ENCODE measurements at places on chromosomes 11 and 22.

DNA sequence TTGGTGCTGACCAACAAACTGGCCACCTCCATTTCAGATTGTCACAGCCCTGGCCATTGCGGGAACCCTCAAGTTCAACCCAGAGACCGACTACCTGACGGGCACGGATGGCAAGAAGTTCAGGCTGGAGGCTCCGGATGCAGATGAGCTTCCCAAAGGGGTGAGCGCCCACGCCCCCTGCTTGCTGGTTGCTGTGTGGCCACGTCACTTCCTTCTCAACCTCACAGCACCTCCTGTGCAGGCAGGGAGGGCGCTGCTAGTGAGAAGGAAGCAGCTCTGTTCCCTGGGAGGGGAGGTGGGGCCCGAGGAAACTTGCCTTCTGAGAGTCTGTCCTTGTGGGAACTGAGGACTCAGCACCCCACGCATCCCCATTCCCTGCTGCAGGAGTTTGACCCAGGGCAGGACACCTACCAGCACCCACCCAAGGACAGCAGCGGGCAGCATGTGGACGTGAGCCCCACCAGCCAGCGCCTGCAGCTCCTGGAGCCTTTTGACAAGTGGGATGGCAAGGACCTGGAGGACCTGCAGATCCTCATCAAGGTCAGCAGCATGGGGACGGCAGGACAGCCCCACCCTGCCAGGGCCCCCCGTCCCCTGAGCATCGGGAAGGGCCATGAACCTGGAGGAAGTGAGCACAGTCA lies 19.3 kb downstream of the POLR3H start:
- DNase-seq = peak; percentile 31

DNA sequence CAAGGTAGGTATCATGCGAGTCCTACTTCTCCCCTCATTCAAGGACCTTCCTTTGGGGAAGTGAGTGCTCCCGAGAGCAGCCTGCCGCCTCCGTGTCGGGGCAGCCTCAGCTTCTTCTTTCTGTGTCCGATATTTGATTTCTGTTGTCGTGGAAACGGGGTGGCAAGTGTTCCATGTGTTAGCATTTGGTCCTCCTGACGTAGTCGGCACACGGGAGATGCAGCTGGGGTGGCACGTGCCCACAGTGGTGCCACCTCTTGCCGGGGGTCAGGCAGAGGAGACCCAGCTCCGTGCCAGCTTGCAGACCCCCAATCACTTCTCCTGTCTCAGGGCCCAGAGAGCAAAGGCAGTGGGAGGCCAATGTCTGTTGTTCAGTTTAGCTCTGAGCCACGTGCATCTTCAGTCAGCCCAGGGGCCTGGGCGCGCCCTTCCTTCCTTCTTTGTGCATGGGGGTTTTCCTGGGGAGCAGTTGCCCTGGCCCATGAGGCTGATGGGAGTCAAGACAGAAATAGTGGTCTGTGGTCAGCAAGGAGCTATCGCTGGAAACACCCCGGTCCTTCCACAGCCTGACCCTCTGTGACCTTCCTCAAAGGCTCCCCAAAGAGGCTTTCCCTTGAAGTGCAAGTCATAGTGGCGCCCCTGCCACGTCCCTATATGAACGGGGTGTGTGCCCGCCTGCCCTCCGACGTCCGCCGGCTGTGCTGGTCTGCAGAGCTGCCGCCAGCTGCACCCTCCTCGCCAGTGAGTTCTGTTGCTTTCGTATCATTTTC lies 44.5 kb downstream of the PARVB start:
- no peak for DNase-seq

DNA sequence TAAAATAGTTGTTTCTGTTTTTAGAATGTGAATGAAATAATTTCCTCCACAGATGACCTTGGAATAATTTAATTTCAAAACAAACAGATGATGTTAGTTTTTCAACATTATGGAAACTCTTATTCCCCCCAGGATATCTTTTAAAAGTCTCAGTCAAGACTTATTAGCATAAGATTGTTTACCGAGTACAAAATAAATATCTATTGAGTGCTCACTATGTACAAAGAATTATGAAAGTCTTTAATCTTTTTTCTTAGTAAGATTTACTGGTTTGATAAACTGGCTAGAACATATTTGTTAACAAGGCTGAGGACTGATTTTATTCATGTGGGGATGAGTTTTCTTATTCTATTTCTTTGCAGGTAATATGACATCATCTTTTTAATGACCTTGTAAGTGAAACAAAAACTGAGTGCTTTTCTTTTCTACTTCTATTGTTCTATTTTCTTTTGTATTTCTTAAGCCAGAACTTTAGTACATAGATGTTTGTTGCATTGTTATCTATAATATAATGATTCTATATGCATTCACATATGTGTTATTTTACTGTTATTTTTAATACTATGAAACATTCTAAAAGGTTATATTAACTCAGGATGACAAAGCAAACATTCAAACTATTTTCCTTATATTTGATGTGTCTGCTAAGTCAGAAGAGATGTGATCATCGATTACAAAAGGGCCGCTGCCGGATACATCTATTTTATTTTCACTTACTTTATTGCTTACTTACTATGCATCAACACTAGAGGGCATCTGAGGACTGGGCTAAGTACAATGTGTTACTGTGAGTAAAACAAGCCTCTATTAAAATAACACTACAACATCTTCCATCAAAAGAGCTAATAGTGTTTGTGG lies 111.0 kb upstream of the ARHGAP42 start:
- DNase-seq = no peak

DNA sequence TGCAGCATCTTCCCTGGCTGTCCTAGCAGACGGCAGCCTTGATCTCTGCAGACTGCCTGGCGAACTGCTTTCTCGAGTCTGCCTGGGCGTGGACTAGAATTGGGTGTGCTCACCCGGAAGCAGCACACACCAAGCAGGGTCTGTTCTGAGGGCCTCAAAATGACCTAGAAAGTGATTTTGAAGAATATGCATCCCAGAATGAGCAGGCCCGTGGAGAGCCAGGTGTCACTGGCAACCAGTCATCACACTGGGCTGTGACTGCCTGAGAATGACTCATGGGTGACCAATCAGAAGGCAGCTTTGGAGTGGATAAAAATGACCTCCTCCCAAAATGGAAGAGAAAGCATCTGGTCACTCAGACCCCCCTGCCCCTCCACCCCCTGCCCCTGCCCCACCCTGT lies 114.9 kb upstream of the NECTIN1 start:
- DNase-seq = no peak

DNA sequence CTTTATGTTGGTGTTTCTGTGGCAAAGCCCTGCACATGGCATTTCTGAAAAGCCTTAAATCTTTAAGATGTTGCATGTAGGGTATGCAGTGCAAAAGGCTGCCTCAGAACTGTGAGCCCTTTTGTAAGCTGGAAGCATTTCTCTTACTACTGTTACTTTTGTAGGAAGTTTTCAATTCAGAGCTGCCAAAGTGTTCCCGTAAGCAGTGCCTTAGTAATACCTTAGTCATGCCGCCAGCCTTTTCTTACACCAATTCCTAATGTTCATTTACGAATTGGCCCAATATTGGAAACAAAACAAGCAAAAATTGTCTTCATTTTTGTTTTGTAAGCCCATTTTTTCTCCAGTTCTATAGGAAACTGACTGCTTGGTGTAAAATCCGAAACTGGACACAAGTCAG lies 67.4 kb upstream of the RASSF10 start:
- no peak for DNase-seq
